Thymus (tissue), 14 donors: ENCODE measurements at places on chromosomes 12 and 14. TPM values are rescaled to one million over a fixed set of nuclear protein-coding genes. Genes with fewer than 3 reads are reported as not detected.

GRCh38 chr14:30375296-30375892 lies 183.6 kb upstream of the G2E3 start:
- no peaks in the 10 kb centered on the region for H3K4me1 ChIP-seq
- H3K27ac ChIP-seq, result no peak overlapping the region
- no peak overlapping the region for H3K4me3 ChIP-seq
- no peaks in the 10 kb centered on the region for H3K27me3 ChIP-seq
- H3K36me3 ChIP-seq, result no peaks in the 10 kb centered on the region

DNA sequence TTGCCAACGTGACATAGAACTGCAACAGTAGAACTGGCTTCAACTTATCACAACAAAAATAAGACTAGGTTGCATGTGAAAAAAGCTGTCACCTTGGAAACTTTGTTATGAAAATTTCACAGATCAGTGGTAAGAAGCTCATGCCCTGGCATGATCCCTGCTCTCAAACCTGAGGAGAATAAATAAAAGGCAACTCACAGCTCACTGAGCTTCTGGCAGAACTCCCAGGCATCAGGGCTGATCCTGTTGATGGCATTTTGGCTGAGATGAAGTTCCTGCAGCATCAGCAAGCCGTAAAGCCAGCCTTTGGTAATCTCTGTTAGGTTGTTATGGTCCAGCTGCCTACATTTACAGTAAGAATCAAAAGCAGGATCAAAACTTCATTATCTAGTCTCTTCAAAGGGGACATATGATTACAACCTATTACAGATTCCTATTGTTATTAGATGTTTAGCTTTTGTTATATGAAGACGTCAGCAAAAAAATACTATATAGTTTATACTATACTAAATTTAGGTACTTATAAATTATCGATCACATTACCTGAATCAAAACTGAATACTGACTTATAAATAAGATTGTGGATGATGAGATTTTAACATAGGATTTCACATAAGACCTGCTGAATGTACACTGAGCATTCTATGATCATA lies 32.0 kb downstream of the LRIG3 start:
- no peak overlapping the region for H3K4me3 ChIP-seq
- peak overlapping the region; percentile 1 for H3K27ac ChIP-seq
- DNase-seq, result no peak
- no peaks in the 10 kb centered on the region for H3K4me1 ChIP-seq
- H3K36me3 ChIP-seq, result no peaks in the 10 kb centered on the region
- H3K27me3 ChIP-seq, result no peaks in the 10 kb centered on the region

Gene PCK2
- 6.7 TPM for total RNA-seq

Gene MYO1H
- under 0.01 TPM for total RNA-seq

DNA sequence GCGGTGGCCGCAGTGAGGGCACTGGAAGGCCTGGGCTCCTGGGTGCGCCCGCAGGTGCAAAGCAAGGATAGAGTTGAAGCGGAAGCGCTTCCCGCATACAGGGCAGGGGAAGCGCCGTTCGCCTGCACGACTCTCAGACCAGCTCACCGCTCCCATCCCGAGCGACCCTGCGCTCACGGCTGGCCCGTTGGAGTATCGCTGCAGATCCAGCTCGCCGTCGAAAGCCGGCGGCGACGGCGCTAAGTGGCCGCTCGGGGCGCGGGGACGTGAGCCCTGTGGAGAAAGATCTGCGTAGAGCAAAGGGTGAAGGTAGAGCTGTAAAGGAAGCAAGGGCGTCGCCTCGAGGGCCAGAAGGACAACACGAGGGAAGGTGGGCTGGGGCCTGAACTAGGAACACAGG lies 5.4 kb downstream of the ZNF219 start:
- no peaks in the 10 kb centered on the region for H3K27me3 ChIP-seq
- DNase-seq, result no peak
- H3K4me1 ChIP-seq, result peaks cover 18% of the 10 kb centered on the region
- H3K36me3 ChIP-seq, result peaks cover 30% of the 10 kb centered on the region
- H3K27ac ChIP-seq, result no peak overlapping the region

DNA sequence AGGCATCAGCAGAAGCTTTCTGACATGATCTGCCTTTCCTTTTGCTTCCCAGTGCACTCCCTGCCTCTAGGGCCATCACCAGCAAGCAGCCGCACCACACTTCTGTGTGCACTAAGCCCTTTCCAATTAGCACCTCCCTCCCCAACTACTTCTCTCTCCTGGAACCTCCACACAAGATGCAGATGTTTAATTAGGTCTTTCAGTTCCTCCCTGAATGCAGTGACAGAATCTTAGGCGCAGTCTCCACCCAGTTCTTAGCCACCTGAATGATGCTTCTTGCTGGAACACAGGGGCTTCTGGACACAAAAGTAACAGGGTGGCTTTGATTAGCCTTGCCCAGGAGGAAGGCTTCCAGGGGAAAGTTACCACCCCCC lies 32.9 kb downstream of the NIN start:
- no peaks in the 10 kb centered on the region for H3K27me3 ChIP-seq
- H3K36me3 ChIP-seq, result no peaks in the 10 kb centered on the region
- peaks cover under 1% of the 10 kb centered on the region for H3K4me1 ChIP-seq
- H3K27ac ChIP-seq, result no peak overlapping the region
- DNase-seq, result no peak
